ENCODE measurements at places on chromosomes 4 and X. TPM values are rescaled to one million over a fixed set of nuclear protein-coding genes. Genes with fewer than 3 reads are reported as not detected.

The MGST2 gene
- total RNA-seq: 10.3 TPM

The FGF13 gene
- total RNA-seq: not detected

The AMTN gene
- not detected for total RNA-seq

The P2RY10 gene
- 57.0 TPM for total RNA-seq

The ZNF827 gene
- total RNA-seq: 9.4 TPM

The TMPRSS11A gene
- not detected for total RNA-seq

The SATL1 gene
- total RNA-seq: not detected

The STBD1 gene
- total RNA-seq: 2.6 TPM

The TKTL2 gene
- not detected for total RNA-seq

The HPGDS gene
- 0.24 TPM for total RNA-seq

The PSAPL1 gene
- total RNA-seq: not detected
